RKO (cell line): ENCODE measurements at places on chromosomes 5 and 9.

GRCh38 chr5:5886812-5887486 lies 464.5 kb downstream of the ICE1 start:
- DNase-seq: no peak

DNA sequence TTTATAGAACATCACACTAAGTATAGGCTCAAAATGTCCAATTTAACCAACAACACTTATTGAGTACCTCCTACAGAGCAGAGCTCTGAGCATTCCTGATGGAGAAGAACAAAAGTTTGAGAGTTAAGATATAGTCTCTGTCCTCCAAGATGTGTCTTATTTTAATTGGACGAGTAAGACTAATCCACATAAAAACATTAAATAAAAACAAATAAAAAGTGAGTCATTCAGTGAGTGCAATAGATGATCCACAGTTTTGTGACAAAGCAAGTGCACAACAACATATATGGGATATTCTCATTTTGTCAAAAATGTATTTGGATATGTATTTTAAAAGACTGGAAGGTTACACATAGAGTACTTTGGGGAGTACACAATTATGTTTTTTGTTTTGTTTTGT lies 277.4 kb downstream of the FBXL17 start:
- DNase-seq: no peak

DNA sequence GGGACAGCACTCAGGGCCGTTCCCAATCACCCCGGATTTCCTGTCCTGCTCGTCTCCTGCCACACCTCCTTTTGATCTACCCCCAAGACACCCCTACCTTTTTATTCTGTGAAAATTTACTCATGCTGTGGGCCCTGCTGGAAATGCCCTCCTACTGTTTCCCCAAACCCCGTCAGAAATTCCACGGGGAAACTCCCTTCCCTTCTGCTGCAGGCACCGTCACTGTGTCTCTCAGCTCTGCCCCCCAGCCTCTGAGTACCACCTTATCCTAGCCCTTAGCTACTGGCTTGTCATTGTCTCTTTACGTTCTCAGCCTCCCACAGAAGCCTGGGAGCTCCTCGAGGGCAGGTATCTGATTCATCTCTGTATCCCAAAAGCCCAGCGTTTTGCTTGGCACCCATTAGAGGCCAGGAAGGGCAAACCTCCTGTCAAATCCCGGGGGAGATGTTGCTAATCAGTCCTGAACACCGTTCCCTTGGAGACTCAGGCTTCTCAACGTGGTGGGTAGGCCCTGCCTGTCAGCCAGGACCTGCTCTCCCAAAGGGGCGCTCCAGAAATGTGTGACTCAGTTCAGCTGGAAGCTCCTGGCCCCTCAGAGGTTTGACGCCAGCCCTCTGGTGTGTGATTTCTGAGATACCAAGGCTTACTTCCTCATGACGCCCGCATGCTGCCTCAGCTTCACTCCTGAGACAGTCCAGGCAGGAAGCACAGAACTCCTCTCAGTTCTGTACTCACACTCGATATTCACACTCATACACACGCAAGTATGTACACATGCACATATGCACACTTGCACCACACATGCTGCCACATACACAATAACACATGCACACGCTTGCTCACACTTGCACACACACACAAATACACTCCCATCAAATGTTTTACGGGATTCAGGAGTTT lies 50.7 kb upstream of the GRHPR start:
- no peak for DNase-seq

DNA sequence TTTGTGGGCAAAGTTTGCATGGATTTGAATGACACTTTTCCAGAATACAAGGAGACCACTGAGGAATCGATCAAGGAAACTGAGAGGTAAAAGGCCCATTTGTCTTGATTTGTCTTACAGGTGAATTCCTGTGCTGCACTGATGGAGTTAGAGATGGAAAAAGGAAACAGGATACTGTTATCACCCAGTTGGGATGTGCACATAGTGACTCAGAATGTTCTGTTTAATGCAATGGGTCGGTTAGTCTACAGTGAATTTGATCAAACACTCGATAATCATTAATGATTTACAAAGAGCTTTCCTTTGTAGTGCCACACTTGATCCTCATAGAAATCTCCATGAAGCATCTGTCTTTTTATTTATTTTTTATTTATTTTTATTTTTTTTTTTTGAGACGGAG lies 64.7 kb downstream of the GDA start:
- no peak for DNase-seq

DNA sequence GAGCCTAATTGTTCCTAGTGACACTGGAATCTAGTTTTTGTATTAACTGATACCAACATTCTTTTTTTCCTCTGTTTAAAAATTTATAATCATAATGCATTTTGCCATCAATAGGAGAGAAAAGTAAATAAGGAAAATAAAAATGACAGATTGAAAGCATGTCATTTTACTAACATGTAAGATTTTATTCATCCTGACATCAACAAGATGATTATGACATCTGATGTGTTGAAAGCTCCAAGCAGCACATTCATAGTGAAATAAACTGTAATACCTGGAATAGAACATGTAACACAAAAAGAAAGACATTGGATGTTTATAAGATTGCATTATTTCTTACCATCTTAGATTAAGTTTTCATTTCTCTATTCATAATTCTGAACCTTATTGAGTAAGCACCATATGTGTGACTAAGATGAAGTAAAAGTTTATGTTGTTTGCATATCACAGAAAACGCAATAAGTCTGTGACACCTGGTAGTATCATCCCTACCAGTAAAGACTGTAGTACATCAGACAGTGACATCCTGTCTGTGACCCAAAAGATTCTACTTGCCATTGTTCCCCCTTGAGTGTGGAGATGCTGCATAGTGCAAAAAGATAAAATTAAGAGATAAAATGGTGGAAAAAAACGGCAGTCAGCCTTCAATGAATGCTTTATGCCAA lies 225.6 kb downstream of the PCSK5 start:
- DNase-seq: no peak

DNA sequence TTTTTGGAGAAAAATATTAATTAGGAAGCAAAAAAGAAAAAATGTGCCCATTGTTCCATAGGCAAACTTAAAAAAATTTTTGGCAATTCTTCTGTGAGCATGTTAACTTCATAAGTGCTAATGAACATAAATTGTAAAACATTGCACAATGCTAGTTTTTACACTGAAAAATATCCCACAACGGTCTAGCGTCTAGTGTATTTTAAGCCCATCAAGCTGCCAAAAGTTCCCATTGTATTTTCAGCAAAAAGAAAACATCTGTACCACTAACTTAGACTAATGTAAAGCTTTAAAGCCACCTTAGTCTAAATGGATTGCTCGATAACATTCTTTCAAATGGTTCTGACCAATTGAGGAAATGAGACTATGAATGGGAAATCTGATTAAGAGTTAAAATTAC lies 2.8 kb downstream of the NR6A1 start:
- DNase-seq: no peak

DNA sequence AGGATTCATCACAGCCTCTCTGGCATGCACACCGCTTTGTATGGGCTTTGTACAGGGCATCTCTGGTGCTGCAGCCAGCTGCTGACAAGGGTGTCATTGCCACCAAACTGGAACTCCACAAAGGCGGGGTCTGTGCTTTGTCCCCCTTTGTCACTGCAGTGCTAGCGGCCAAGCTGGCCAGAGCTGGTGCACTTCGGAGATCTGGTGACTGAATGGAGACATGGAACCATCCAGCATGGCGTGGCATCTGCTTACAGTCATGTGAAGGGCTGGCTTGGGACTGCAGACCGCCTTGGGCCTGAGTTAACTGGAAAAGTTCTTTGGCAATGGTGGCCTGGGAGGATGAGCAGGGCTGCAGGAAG lies 18.7 kb upstream of the COL5A1 start:
- DNase-seq: no peak

DNA sequence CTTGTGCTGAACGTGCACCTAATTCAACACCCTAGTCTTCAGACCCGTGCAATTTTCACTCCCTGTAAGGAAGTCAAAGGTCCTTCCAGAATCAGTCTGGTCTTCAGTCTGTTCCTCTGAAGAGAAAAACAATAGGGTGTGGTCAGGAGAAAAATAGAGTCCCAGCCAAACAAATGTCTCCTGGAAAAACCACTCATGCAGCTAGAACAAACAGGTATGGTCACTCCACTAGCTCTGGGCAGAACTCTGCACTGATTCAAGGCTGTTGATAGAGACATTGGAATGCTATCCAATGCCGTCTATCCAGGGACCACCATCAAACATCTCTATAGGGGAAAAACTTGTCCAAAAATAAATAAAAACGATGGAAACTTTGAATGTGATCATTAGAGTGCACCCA lies 81.8 kb upstream of the MAP3K1 start:
- no peak for DNase-seq

GRCh38 chr9:76651119-76651705 lies 113.0 kb upstream of the PCA3 start:
- DNase-seq: no peak

DNA sequence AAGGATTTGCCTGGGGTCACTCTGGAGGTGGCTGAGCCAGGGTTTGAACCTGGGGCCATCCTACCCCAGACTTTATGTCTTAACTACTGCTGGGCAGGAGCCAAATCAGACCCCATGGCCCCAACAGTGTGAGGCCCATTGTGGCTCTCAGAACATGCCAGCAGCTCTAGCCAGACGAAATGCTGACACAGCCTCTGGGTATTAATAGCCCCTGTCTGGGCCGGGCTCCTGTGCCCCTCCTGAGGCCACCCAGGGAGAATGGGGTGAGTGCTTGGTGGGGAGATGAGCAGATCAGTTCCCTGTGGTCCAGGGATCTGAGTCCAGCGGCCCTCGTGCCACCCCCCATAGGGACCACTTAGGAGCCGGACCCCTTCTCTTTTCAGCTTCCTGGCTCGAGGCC lies 2.2 kb upstream of the PLPP7 start:
- no peak for DNase-seq

DNA sequence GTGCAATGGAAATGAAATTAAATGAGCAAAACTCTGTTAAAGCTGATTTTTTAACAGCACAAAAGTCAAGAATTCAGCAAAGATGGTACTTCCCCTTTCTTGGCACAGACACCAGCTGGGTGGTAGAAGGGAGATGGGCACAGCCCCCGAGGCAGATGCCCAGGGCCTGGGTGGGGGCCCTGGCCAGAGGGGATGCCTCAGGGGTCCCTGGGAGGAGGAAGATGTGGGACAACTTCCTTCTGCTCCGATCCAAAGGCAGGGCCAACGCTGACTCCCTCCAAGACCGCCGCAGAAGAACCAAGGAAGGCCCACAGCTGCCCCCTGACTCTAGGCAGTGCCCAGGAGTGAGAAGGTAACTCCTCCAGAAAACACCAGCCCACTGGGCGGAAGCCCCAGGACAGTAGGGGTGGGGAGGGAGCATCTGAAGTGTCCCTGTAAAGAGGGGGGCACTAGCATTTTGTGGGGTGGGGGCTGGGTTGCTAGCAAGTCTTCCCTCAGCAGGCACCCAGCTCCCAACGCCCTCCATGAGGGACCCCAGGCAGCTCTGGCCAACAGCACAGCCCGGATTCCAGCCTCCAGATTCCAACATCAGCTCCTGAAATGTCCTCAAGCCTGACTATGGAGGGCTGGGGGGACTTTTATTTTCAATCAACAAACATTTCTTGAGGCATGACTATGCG lies 4.9 kb downstream of the NACC2 start:
- no peak for DNase-seq

DNA sequence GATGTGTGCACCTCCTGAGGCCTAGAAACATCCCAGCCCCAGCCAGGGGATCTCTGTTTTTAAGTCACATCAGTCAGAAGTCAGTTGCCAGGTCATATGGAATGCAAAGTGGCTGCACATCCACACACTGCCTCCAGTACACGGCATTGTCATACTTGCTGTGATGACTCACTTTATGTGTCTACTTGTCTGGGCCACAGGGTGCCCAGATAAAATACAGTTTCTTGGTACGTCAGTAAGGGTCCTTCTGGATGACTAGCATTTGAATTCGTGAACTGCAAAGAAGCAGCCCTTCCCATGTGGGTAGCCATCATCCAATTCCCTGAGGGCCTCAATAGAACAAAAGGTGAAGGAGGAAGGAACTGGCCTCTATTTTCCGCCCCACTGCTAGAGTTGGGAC lies 27.7 kb downstream of the AUH start:
- peak; percentile 48 for DNase-seq

DNA sequence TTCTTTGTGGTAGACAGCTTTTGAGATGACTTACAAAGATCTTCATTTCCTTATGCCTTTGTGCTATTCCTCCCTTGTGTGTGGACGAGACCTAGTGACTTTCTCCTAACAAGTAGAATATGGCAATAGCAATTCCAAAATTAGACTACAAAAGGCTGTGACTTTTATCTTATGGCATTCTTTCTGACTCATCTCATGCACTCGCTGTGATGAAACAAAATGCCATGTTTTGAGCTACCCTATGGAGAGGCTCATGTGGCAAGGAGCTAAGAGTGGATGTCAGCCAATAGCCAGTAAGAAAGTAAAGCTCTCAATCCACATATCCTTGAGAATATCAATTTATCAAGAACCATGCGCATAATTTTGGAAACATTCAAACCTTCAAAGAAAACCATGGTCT lies 380.5 kb upstream of the SMC2 start:
- peak; percentile 23 for DNase-seq

DNA sequence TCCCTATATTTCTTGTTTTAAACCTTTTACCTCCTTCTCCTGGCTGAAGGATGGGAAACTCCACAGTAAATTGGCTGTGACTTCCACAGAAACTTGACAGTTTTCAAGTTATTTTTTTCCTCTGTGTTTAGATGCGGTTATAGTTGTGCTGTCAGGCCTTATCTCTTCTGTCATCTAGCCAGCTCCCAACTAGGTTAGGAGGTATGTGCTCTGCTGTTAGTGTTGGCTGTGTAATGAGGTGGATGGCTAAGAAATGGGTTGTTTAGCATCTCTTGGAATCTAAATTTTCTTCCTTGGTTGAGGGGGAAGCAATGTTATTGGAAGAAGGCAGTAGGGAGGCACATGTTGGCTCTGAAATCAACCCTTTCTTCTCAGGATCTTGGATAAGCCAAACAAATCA lies 149.9 kb upstream of the RUSC2 start:
- DNase-seq: no peak

GRCh38 chr5:151469992-151470391 lies 22.6 kb downstream of the SLC36A1 start:
- DNase-seq: no peak

- no peak for DNase-seq
Measured at GRCh38 chr5:168286386-168286785, 5.1 kb upstream of the WWC1 start.

DNA sequence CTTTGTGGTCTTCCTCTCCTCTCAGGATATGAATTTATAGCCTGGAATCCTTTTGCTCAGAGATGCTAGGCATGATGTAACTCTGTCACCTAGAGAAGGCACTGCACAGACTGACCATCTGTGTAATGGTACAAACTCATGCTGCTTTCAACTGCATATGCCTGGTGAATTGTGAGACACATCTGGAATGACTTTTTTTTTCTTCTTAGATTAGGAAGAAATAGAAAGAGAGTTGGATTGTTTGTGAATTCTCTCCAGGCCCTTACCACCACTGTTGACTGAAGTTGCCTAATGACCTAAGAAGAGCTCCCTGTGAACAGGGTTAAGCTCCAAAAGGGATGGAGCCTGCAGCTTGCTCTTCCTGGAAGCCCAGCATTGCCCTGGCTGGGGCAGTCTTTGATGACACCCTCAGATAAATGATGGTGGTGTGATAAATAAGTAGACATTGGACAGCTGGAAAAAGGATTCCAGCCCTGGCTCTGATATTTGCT lies 47.8 kb upstream of the TRIM32 start:
- DNase-seq: no peak

GRCh38 chr9:137545123-137545522 lies 5.1 kb downstream of the PNPLA7 start:
- no peak for DNase-seq
